LHCN-M2 (cell line): ENCODE measurements at places on chromosomes 3 and 15. TPM values are rescaled to one million over a fixed set of nuclear protein-coding genes. Genes with fewer than 3 reads are reported as not detected.
A peak's percentile ranks its signal among the peaks of the same experiment; 100 is the strongest.

The LRRIQ4 gene
- total RNA-seq, result not detected in 2 replicates

The HEMK1 gene
- 10.5 and 11.4 TPM in 2 replicates for total RNA-seq

The ARNT2 gene
- 11.1 and 17.9 TPM in 2 replicates for total RNA-seq

The ASB14 gene
- total RNA-seq, result not detected in 2 replicates

The FGF12 gene
- not detected in 2 replicates for total RNA-seq

- DNase-seq, result no peak
Observed at GRCh38 chr15:72784456-72784876, 908 bp upstream of the ADPGK start.

DNA sequence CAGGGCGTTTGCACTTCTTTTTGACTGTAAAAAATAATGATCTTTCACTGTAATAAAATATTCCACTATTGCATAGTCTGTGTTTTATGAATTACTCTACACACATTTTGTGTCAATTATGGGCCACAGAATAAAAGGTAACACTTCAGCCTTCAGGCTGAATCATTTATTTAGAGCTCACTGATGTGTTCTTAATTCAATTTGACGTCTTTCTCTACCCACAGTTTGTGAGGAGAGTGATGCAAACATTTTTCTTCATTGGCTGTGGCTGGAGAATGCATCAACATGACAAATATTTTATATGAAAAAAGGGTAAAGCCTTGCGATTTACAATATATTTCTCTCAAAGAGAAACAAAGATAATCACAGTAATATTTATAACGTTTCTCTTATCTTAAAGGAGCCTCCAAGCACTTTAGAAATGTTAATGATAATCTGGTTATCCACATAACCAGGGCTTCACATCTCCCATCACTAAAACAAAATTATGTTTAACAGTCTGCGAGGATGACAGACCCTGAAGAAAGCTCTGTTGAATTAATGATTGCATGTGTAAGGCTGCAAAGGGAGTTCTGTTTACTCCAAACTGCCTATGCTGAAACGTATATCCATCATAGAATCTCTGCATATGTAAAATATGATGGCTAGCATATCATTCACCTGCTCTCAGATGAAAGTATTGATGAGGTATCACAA, 951.3 kb downstream of the ZPLD1 start:
- no peak for DNase-seq

GRCh38 chr15:81504170-81504905, 130.3 kb upstream of the TMC3 start:
- no peak for DNase-seq

GRCh38 chr3:121481106-121481880, 64.5 kb downstream of the POLQ start:
- no peak for DNase-seq

DNA sequence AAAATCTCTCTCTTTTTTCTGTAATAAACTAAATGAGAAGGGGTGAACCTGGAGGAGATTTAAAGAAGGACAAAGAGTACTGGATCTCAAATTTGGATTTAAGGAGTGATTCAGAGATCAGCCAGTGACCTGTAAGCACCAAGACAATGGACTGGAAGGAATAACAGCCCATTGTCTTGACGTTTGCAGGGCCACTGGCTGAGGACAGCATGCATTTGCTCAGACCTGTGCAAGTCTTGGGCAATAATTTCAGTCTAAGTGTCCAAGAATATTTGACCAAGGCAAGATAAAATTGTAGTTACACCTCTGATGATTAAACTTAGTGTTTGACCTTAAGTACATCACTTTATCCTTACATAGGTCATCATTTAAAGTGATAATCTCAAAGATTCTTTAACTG, 55.8 kb upstream of the OSTN start:
- no peak for DNase-seq

- DNase-seq, result no peak
Observed at GRCh38 chr15:48636511-48636910, 9.0 kb downstream of the FBN1 start.

DNA sequence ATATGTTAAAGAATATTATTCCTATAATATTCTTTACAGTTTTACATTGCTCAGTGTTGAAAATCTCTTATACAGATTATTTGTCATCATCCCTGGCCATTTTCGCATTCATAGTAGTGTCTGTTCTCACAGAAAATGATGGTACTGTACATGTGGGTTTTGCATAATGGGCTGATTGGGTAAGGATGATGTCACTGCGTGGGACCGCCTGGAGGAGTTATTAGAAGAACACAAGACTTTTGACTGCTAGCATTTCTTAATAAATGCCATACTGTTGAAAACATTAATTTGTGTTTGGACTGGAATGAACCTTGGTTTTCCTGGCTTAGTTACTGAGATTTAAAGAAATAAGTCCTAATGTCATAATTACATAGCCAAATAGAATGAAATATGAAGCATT, 20.3 kb downstream of the LRCH3 start:
- DNase-seq, result peak; percentile 79

DNA sequence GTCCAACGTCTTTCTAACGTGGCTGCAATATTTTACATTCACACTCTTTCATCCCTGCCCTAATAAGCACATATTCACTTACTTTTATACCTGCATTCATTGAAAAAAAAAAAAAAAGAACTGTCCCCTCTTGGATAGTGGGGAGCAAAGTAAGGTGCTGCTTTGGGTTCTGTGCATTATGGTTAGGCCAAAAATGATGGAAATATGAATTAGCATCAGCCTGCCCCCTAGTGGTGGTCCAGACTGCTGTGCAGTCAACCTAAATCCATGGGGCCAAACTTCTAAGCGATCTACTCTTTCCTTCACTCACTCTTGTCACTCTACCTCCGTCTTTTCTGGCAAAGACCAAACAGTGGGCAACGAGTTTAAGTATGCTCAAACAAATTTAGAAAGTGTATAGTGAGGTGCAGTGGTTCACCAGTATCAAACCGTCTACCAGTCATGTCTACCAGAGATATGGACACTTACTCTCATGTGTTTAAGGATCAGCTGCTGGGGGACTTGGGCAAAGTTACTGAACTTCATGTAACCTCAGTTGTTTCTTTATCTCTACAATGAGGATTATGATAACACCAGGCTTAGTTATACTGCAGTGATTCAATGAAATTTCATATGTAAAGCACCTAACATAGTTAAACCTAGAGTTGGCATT, 61.5 kb upstream of the GRM7 start:
- no peak for DNase-seq

- no peak for DNase-seq
Observed at GRCh38 chr3:170754311-170754693, 115.7 kb downstream of the RPL22L1 start.
